Fibroblast of skin of back (primary cell): ENCODE measurements at places on chromosomes 6 and 20.

- no peak for DNase-seq
These were observed 14.9 kb upstream of the DDO start for GRCh38 chr6:110430236-110430635.

DNA sequence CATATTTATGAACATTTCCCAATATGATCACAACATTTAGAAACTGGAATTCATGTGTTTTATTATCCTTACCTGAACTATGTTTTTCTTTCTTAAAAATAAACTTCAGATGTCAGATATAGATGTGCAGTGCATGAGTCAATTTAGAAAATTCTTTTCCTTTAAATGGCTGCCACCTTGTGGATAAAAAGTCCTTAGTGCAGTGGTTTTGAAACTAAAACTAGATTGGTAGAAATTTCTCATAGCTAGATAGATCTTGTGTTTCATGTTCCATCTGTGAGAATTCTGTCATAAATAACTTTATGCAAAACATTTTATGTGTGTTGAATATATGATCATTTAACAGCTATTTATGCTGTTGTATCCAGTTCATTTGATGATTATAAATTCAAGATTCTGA, 134.9 kb downstream of the KLHL32 start:
- peak; percentile 48 for DNase-seq

DNA sequence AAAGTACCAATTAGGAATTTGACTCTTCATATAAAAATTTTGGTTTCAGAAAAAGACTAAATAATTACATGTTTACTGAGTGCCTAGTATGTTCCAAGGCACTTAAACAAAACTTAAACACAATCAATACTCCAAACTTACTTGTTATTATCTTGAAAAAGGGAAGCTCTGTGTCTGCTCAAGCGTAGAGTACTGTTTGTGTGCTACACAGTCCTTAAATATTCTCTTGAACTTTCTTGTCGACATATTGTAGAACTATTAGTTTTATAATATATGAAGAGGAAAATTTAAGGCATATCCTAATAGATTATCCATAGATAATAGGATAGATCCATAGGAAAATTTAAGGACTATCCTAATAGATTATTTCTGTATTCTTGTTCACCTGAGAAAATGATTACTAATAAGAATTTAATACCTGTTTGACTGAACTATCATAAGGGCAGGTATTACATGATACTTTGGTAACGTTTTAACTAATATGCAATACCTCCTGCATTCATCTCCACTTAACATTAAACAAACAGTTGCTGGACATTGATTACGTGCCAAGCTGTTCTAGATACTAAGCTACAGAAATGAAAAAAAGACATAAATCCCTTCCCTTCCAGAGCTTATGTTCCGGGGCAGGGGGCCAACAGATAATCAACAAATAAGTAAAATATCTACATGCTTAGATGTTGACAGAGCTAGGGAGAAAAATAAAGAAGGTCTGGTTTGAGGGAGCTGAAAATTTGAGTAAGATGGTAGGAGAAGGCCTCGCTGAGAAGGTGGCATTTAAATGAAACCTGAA, 115.2 kb upstream of the BCLAF1 start:
- no peak for DNase-seq

- peak; percentile 50 for DNase-seq
These were observed 155.5 kb downstream of the BCAS1 start for GRCh38 chr20:53914781-53915445.

GRCh38 chr6:161279677-161280415, 6.0 kb upstream of the AGPAT4 start:
- DNase-seq, result no peak

DNA sequence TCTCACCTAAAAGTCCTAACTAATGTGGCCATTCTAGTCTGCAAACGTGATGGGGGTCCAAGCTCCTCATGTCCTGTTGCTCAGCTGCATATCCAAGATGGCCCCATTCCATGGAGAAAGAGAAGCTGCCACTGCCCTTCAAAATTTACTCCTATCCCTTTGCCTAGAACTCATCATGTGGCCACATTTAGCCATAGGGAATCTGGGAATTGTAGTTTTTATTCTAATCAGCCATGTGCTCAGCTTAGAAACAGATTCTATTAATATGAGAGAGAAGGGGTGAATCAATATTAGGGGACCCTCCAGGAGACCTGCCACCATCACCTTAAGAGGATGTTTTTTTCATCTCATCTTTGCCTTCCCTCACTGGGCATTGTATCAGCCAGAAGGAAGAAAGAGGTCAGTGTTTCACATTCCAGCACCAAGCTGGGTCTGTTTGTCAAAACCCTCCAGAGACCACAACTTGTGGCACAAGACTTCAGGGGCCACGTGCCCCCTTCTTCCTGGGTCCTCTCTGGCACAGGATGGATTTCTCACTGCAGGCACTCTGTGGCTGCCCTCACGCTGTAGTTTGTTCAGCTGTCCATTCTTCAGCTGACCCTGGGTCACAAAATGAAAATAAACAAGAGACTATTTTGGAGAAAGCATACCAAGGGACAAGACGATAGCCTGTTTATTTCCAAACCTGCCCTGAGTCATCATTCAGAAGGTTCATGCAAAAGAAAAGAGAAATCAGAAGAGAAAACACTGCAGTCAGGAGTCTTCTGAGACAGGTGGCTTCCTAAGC, 172.0 kb downstream of the EYA2 start:
- DNase-seq, result no peak

DNA sequence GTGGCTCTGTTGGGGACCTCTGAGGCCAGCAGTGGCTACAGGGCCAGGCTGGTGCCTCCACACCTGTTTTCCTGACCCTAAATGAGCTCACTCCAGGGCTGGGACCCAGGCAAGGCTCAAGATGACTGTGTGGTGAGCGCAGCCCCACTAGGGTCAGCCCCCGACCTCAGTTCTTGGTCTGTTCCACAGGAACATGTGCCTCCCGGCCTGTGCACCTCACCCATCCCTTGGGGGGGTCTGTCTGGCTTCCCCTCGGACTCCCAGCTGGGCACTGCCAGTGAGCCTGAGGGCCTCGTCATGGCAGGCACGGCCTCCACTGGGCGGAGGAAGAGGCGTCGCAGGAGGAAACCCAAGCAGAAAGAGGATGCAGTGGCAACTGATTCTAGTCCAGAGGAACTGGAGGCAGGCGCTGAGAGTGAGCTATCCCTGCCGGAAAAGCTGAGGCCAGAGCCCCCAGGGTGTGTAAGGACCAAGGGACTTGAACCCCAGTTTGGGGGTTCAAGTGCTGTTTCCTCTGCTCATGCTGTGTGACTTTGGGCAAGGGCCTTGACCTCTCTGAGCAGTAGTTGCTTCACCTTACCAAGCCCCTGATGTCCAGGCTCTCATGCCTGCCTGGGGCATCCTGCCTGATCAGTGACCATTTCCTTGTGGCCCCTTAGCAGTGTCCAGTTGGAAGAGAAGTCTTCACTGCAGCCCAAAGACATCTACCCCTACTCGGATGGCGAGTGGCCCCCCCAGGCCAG, 8.0 kb downstream of the LPIN3 start:
- no peak for DNase-seq

DNA sequence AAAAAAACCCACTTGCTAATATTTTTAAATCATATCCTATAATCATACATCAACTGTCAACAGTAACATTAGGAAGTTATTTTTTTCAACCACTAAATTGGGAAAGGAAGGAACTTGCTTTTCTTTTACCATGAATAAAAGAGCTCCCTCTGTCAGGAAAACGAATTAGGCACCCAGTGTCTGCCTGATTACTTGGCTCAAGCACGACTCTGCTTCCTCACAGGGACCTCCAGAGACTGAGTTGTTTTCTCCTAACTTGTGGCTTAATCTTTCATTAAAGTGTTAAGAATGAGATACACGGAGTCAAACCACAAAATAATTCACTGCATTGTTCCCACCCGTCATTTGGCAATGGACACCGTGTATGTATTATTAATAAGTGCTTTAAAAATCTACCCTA, 1405.1 kb upstream of the EYS start:
- peak; percentile 17 for DNase-seq

DNA sequence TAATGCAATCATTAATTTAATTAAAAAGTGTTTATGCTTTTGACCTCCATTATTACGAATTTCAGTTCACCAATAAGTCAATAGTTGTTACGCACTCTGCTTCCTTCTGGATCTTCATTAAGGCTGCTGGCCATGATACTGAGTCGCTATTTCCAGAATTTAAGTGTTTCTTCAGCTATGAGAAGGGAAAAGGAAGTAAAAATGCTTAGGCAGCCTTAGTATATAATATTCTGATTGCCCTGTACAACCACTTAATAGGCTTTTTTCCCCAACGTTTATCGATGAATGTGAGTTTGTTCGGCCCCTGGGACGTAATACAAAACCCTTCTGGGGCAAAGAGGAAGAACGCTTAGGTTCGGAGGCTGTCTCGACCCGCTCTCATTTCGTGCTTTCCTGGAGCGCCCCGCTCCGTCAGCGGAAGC, 644 bp downstream of the OARD1 start:
- DNase-seq, result no peak

GRCh38 chr6:165219629-165220028, 89.8 kb downstream of the C6orf118 start:
- no peak for DNase-seq

DNA sequence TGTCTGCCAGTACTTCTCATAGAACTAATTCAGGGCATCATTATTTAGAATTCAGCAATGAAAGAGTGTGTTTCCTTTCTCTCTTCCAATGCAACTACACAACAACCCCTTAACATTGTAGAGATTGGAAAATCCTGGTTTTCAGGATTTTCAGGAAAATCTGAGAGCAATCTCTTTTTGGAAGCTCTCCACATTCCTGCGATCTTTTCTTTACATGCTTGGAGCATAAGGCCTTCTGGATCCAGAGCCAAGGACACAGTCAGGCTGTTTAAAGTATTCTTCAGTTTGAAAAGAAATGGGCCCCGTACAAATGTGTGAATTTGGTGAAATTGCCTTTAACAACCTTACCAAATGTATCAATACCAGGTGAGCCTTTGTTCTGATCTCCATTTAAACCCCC, 469.7 kb downstream of the PKHD1 start:
- no peak for DNase-seq

GRCh38 chr6:163014736-163015135, 287.0 kb downstream of the PACRG start:
- peak; percentile 60 for DNase-seq

- no peak for DNase-seq
These were observed 156.1 kb upstream of the LRFN2 start for GRCh38 chr6:40743226-40743625.

GRCh38 chr20:19867074-19867473, 109.0 kb downstream of the RIN2 start:
- peak; percentile 40 for DNase-seq
